ENCODE measurements at places on chromosomes 1 and 21. TPM values are rescaled to one million over a fixed set of nuclear protein-coding genes. Genes with fewer than 3 reads are reported as not detected.

DNA sequence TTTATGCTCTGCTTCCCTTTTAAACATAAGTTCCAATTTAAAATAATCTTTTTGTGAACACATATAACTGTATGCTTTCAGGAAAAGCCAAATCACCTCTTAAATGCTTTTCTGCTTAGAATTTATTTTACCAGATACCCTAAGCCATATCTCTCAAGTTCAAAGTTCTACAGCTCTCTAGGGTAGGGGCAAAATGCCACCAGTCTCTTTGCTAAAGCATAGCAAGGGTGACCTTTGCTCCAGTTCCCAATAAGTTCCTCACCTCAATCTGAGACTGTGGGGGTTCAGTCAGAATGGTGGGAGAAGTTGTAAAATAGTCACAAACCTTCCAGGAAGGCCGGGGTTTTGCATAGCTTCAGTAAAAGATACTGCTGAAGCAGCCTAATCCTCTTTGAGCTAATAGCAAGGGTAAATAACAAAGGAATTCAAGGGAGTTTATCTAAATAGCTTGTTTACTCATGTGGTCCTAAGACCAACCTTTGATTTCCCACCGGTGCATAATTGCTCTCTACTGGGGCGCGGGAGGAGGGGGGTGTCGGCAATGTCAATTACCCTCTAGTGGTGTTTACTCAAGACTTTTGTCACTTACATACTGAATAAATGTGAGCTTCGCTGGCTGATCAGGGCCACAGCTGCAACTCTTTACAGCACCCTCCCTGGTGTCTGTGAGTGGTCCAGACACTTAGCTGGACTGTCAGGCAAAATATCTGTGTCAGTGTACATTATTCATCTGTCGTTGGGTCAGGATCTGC is 1376.2 kb downstream of the NCAM2 start:
- no peak for DNase-seq

Gene ENAH
- 434 TPM for total RNA-seq

- no peak for DNase-seq
Measured at GRCh38 chr21:38255571-38256117, 1.1 kb upstream of the KCNJ15 start.

DNA sequence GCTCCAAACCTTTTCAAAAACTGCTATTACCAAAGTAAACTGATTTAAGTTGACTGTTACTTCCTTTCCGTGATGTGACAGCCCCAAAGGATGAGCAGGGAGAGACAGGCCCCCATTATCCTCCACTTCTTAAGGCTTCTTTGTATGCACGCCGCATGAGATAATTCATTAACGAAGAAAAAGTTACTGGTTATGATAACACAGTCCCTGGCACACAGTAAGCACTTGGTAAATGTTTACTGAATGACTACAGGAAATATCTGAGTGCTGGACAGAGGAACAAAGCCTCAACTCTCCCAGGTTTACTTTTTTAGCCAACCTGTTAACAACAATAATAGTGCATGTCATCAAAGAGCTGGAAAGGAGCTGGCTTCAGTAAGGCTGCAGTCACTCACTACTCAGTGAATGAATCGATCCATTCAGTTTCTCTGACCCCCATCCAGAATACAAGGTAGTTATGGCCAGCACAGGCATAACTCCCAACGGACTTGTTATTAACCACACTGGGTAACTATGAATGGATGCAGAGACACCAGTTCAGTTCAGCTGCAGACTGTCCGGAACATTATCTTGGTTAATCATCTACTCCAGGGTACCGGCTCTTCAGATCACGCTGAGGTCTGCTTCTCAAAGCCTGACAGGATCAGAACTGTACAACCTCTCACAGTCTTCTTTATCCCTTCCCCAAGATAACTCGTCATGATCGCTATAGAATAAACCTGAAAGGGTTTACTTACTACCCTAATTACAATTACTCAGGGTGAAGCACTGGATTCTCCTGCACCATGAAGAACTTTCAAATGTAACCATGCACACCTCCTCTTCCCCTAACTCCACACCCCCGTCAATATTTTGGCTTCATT is 58.3 kb downstream of the TGFBR3 start:
- DNase-seq: no peak

DNA sequence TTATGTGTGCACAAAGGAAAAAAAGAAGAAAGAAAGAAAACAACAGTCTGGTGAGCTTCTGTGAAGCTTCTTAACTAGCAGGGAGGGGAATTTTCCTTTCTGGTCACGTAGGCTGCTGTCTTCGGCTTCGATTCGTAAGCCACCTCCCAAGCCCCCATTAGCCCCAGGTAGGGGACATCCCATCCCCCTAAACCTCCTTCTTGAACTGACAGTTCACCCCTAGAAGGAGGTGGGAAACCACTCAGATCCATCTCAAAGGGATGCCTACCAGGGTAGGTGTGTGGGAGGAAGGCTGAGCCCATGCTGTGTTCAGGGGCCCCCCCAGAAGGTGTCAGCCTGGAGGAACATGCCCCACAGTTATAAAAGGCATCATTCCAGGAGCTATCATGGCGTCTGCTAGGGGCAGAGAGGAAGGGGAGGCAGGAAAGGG is 25.8 kb downstream of the CD247 start:
- no peak for DNase-seq
